ENCODE measurements at places on chromosomes 2 and 18.
A peak's percentile ranks its signal among the peaks of the same experiment; 100 is the strongest.

DNA sequence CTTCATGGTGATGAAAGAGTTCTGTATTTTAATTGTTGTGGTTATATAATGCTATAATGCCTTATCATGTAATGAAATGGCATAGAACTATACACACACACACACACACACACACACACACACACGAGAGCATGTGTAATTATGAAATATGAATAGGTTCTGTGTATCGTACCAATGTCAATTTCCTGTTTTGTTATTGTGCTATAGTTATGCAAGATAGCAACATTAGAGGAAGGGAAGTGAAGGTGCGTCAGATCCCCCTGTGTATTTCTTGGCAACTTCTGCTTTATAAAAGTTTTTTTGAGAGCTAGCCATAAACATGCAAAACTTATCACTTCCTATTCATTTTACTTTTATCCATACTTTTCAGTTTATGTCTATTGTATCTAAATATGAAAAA is 60.7 kb upstream of the ARHGAP15 start:
- DNase-seq = no peak

- DNase-seq = no peak
These were observed 200.3 kb downstream of the SNTG2 start for GRCh38 chr2:1150724-1151511.

DNA sequence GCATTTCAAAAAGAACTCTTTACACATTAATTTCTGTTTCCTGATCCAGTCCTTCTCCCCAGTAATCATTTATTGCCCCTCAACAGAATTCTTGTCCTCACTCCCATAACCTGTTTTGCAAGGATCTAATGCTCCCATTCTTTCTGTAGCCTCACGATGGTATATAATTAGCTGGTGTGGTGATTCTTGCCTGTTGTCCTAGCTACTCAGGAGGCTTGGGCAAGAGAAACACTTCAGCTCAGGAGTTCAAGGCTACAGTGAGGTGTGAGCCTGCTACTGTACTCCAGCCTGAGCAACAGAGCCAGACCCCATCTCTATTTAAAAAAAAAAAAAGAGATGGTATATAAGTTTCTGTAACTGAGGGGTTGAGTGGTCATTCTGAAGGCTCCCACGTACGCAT is 7.7 kb upstream of the TRAPPC8 start:
- DNase-seq = no peak

DNA sequence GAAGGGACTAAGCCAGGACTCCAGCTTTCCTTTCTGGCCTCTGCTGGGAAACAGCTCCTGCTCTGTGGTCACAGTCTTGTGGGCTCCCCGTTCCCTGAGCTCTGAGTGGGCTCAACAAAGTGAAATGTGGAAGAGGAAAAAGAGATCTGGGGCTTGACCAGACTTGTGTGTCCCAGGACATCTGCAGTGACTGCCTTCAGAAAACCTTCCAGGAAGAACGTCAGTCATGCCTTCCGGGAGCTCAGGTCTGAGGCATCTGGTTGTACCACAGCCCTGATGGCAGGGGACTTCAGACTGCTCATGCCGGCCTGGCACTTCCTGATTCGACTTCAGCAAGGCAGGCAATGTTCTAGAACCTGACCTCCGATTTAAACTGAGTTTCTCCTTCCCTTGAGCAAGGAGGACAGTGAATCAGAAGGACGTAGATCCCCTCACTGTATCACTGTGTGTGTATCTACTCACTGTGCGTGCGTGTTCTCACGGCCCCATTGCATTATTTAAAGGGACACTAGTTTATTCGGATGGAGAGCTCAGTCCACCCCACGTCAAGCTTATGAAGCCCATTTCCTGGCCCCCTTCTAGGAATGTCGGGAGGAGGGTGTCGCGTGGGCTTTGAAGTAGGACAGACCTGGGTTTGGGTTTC is 548 bp upstream of the FBLN7 start:
- no peak for DNase-seq

- no peak for DNase-seq
These were observed 61.1 kb downstream of the SMCHD1 start for GRCh38 chr18:2716394-2717326.

GRCh38 chr2:134073023-134073422 is 180.8 kb upstream of the MGAT5 start:
- DNase-seq = no peak

- no peak for DNase-seq
These were observed 571.3 kb upstream of the CNTNAP5 start for GRCh38 chr2:123453772-123454171.

DNA sequence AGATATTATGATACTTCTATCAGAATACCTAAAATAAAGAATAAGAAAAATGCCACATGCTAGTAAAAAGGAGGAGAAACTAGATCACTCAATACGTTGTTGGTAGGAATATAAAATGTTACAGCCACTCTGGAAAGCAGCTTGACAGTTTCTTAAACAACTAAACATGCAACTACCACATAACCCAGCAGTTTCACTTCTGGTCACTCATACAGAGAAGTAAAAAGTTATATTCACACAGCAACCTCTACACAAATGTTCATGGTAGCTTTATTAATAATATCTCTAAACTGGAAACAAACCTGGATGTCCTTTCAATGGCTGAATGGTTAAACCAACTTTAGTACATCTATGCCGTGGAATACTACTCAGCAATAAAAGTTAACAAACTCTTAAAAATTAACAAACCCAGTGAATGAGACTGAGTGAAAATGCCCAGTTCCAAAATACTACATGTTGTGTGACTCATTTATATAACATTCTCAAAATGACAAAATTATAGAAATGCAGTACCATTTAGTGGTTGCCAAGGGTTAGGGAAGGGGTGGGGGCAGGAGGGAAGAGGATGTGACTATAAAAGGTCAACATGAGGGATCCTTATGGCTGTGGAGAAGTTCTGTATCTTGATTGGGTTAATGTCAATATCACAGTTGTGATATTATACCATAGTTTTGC is 124.1 kb downstream of the MMADHC start:
- no peak for DNase-seq

- DNase-seq = no peak
These were observed 37.5 kb upstream of the DSG1 start for GRCh38 chr18:31280502-31280901.

GRCh38 chr18:35344736-35345459 is 678 bp upstream of the ZNF24 start:
- no peak for DNase-seq

- DNase-seq = no peak
These were observed 58.3 kb upstream of the NCOA1 start for GRCh38 chr2:24432735-24433134.

DNA sequence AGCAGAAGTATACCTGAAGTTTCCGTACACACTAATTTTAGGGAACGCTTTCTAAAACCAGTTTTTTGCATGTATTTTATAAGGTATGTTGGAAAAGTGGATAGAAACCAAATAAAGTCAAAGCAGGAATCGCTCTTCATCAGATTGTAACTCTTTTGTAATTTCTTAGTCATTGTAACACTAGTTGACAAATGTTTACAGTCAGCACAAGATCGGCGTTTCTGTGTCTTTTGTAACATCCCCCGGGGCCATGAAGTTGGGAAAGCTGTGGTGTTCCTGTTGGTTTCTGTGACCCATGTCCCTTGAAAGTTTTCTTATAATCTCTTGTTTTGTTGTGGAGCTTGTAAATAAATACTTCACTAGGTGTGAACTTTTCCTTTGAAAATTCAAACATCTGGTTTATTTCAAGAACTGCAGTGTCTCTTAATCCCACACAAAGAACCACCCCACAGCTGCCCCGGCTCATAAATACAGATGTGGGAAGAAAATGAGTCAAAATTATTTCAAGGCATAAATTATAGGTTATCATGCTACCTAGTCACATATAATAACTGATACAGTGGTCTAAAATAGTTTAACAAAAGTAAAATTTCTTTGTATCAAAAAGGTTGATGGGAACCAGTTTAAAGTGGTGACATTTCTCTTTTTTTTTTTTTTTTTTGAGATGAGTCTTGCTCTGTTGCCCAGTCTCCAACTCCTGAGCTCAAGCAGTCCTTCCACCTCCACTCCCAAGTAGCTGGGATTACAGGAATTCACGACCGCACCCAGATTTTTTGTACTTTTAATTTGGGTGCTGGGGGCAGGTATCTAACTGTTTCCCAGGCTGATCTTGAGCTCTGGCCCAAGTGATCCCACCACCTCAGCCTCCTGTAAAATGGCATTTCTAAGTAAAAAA is 751 bp upstream of the NMI start:
- peak; percentile 63 for DNase-seq

GRCh38 chr2:174333372-174334277 is 1.1 kb upstream of the SP9 start:
- no peak for DNase-seq

- no peak for DNase-seq
These were observed 100.0 kb upstream of the PKDCC start for GRCh38 chr2:41947701-41948396.

GRCh38 chr2:28452534-28453081 is 43.3 kb upstream of the PLB1 start:
- DNase-seq = peak; percentile 15

DNA sequence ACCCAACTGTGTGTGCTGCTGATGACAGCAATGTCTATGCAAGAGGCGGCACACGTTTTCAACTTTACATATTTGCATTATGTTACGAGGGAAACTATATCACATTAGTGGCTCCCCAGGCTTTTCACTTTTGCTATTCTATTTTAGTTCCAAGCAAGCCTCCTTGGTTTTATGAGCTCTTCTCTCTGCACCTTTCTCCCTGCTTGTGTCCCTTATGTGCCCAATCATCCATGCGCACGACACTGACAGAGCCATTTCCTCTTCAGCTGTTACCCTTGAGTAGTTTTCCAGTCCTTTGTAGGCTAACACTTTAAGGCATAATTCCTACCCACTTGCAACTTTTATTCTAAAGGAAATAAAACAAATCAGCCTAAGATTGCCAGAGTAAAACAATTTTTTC is 154.3 kb downstream of the TCF4 start:
- no peak for DNase-seq

GRCh38 chr2:118349365-118349764 is 261.1 kb downstream of the INSIG2 start:
- DNase-seq = no peak

DNA sequence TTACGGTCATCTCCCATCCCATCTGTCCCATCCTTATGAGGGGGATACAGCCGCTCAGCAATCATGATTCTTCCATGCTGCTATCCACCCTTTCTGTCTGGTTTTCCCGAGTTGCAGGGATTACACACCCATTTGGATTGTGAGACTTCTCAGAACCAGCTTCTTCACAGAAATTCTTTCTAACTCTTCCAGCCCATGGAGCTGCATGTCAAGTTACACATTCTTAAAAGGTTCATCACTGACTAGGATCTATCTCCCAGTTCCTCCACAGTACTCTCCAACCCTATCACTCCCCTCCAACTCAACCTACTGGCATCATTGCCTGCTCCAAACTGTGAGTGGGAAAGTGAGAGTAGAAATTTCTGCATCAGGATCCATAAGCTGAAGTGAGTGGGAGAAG is 558.2 kb upstream of the TNP1 start:
- DNase-seq = no peak

GRCh38 chr2:38030635-38031355 is 45.2 kb downstream of the CYP1B1 start:
- DNase-seq = no peak

DNA sequence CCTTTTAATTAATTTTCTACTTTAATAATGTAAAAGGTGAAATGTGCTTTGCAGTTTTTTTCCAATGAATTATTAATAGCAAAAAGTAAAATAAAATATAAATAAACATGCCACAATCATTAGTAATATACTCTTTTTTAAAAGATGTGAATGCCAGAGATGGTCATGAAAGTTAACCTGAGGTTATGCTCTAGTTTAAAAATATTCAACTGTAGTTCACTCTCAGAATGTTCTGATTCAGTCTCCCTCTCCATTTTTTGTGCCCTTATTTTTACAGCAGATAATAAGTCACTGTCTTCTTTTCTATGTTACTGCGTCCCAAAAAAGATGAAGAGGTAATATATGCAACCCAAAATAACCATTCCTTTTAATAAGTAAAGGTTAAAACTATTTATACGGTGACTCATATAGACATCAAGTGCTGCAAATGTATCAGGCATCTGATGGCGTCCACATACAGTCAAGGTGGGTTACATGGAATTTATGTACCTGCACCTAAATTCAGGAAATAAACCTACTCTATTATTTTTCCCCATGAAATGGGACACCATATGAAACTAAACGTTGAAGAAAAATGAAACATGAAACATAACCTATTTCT is 153.6 kb upstream of the ZNF804A start:
- no peak for DNase-seq

- DNase-seq = no peak
These were observed 7.3 kb downstream of the CAPN10 start for GRCh38 chr2:240593703-240594451.

GRCh38 chr2:167964650-167965413 is 282.6 kb downstream of the STK39 start:
- no peak for DNase-seq

DNA sequence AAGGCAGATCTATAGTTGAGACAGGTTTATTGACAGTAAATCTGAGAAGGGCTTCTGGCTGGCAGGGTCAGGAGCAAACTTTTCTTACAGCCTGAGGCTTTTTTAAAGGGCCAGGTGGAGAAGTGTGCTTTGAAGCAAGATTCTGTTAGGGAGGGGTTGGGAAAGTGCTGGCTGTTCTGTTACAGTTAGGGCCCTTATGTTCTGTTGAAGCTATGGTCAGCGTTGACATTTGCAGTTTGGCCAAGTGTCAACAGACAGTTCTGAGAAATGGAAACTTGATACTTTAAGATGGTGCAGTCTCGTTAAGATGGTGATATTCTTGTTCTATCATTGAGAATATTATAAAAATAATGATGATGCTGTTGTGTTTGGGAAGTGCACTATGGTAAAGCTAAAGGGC is 154.2 kb downstream of the RDH14 start:
- no peak for DNase-seq

- DNase-seq = no peak
These were observed 22.5 kb upstream of the RAB27B start for GRCh38 chr18:54805571-54806334.

- DNase-seq = no peak
These were observed at the start of gene PROM2 for GRCh38 chr2:95274291-95275150. TSS of gene PROM2 (plus strand) at chr2:95274449. CDS start at chr2:95274586, 137 bp downstream.

- no peak for DNase-seq
These were observed 40.6 kb downstream of the XRCC5 start for GRCh38 chr2:216149741-216150140.

- DNase-seq = no peak
These were observed 30.8 kb downstream of the ZNF892 start for GRCh38 chr2:95238131-95238530.

- no peak for DNase-seq
These were observed 35.4 kb upstream of the WIPF1 start for GRCh38 chr2:174632841-174633622.

DNA sequence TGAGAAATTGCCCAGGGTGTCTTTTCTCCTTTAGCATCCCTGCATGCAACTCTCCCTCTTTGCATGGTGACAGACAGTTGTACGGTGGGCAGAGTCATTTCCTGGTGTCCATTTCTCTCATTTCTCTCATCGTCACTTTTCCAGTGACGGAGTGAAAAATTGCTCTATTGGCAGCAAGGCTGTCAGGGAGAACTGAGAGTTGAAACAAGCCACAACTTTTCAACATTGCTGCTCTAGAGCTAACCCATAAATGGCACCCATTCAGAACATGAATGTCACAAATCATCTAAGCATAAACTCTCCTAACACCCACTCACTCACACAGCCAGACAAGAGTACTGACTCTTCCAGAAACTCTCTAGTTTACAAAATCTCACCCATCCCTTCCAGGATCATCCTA is 55.7 kb downstream of the ZC3H8 start:
- no peak for DNase-seq

Measured in AG09319 (cell line).